ENCODE measurements at places on chromosomes 3 and 15. TPM values are rescaled to one million over a fixed set of nuclear protein-coding genes. Genes with fewer than 3 reads are reported as not detected.

DNA sequence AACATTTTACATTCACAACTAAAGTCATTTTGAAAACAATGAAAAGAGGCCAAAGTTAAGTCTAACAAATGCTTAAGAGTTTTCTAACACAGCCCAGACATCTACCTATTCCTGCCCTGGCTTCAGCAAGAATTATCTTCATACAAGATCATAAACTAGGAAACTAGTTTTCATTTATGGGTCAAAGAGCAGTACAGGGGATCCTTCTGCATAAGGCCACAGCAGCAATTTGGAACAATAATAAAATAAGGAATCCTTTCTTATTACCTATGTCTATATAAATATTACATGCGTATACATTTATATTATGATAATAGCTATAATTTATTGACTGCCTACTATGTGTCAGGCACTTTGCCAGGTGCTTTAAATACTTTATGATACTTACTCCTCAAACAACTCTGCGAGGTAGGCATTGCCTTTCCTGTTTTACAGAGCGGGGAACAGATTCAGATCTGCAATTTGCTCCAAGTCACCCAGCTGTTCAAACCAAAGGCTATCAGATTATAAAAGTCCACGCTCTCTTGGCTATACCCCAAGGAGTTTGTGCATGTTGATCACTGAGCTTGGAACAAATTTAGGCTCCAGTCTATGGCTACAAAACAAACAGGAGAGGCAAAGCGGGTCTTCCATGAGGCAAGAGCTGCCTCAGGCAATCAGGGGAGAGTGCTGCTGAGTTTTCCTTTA is 196.4 kb downstream of the RORA start:
- no peak overlapping the region for H3K27ac ChIP-seq
- H3K36me3 ChIP-seq = no peaks in the 10 kb centered on the region
- no peaks in the 10 kb centered on the region for H3K27me3 ChIP-seq
- no peak for DNase-seq
- H3K4me3 ChIP-seq = no peak overlapping the region

- DNase-seq = peak; percentile 67
- H3K4me3 ChIP-seq = no peak overlapping the region
- H3K27ac ChIP-seq = no peak overlapping the region
- H3K27me3 ChIP-seq = no peaks in the 10 kb centered on the region
Measured at GRCh38 chr3:49295489-49296058, 18.5 kb upstream of the C3orf62 start.

- H3K36me3 ChIP-seq = no peaks in the 10 kb centered on the region
- no peak overlapping the region for H3K4me3 ChIP-seq
- peak overlapping the region; percentile 77 for H3K27ac ChIP-seq
Measured at GRCh38 chr3:154971771-154972326, 108.3 kb upstream of the MME start.

- no peaks in the 10 kb centered on the region for H3K4me1 ChIP-seq
- DNase-seq = no peak
- no peaks in the 10 kb centered on the region for H3K36me3 ChIP-seq
- no peak overlapping the region for H3K4me3 ChIP-seq
Measured at GRCh38 chr3:106529738-106530137, 660.9 kb upstream of the CBLB start.

DNA sequence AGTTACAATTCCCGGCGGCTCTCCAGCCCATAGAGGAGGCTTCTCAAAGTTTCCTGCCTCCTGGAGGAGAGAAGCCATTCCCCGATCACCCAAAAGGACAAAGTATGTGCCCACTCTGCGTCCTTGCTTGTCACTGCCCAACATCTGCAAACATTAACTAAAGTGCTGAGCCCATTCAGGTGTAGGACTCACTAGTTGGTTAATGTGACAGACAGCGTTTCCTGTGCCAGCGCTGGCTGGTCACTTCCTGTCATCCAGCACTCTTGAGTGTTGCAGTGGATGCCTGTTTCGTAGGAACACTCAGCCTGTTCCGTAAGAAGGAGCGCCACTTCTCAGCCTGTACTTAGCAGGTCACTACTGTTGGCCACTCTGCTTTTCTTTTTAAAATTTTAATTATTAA is 100.3 kb downstream of the APBA2 start:
- H3K36me3 ChIP-seq = no peaks in the 10 kb centered on the region
- H3K4me1 ChIP-seq = peaks cover 32% of the 10 kb centered on the region
- no peak overlapping the region for H3K4me3 ChIP-seq
- no peak for DNase-seq
- no peaks in the 10 kb centered on the region for H3K27me3 ChIP-seq
- H3K27ac ChIP-seq = no peak overlapping the region

- no peak for DNase-seq
- no peak overlapping the region for H3K27ac ChIP-seq
- H3K36me3 ChIP-seq = peaks cover 20% of the 10 kb centered on the region
- no peaks in the 10 kb centered on the region for H3K4me1 ChIP-seq
- H3K4me3 ChIP-seq = no peak overlapping the region
Measured at GRCh38 chr15:85633859-85634258, 160.9 kb downstream of the KLHL25 start.

Gene ROPN1
- not detected for polyA plus RNA-seq

DNA sequence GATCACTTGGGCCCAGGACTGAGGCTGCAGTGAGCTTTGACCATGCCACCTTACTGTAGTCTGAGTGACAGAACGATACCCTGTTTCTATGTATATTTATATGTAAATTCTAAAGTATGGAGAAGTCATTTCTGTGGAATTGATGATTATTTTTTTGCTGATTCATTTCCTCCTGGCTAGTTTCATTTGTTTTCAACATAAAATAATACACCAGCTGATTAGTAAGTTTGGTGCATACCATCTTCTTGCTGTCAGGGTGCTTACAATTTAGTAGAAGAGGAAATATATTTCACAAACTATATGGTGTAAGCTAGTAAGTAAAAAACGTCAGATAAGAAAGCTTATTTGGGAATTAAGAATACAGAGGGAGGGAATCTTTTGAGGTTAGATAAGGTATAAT is 36.0 kb downstream of the SLC25A26 start:
- no peaks in the 10 kb centered on the region for H3K27me3 ChIP-seq
- no peak for DNase-seq
- H3K36me3 ChIP-seq = no peaks in the 10 kb centered on the region

DNA sequence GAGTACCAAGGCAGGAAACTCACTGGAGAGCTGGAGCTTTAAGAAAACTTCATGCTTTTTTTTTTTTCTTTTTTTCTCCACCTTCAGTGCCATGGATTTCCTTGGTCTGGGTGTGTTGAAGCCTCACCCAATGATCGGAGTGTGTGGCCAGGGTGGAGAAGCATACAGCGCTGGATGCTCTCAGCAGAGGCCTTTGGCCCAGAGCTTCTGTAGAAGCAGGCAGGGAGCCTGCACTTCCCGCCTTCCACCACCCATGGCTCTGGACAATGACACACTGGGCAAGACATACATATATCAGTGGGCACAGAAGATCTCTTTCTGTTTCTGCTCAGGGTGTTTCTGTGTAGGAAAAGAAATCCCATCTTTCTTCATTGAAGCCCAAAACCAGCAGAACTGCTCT is 55.8 kb upstream of the ACAD9 start:
- peaks cover 11% of the 10 kb centered on the region for H3K36me3 ChIP-seq
- no peaks in the 10 kb centered on the region for H3K4me1 ChIP-seq
- no peak for DNase-seq
- H3K27me3 ChIP-seq = no peaks in the 10 kb centered on the region
- H3K4me3 ChIP-seq = no peak overlapping the region

- no peaks in the 10 kb centered on the region for H3K36me3 ChIP-seq
- no peaks in the 10 kb centered on the region for H3K4me1 ChIP-seq
- no peak overlapping the region for H3K4me3 ChIP-seq
- no peak for DNase-seq
- H3K27me3 ChIP-seq = no peaks in the 10 kb centered on the region
Measured at GRCh38 chr3:181851063-181851462, 139.3 kb downstream of the SOX2 start.

DNA sequence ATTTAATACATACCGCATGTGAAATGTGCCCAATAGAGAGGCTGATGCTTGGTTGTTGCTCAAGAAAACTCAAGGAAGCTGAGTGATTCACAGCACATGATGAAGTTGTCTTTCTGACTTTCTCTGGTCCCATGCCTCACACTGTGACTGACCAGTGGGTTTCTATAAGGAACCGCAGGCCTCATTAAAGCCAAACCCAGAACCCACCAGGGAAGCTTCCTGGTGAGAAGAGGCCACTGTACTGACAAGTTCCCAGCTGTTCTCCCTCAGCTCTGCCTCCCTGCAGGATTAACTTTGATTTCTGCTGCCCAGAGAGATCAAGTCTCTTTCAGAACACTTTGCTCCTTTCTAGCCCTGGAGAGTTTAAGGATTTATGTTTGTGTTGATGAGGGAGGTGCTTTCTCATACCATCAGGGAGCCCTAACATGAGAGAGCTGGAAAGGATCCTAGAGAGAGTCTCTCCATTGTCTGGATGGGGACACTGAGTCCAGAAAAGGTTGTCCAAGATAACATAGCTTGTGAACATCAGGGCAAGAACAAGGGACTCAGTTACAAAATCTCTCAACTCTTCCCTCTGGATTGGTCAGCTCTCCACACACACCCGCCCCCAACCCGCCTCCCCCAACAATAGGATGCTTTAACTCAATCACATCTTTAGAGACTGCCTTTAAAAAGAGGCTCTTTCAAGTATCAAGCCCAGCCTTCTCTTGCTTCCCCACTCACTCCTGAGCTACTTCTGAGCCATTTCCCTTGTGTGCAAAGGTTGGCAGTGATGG is 303.2 kb upstream of the TLE3 start:
- H3K4me3 ChIP-seq = no peak overlapping the region
- DNase-seq = no peak
- no peaks in the 10 kb centered on the region for H3K36me3 ChIP-seq
- H3K4me1 ChIP-seq = peaks cover 11% of the 10 kb centered on the region
- no peak overlapping the region for H3K27ac ChIP-seq

Gene NR2E3
- 0.18 TPM for polyA plus RNA-seq

DNA sequence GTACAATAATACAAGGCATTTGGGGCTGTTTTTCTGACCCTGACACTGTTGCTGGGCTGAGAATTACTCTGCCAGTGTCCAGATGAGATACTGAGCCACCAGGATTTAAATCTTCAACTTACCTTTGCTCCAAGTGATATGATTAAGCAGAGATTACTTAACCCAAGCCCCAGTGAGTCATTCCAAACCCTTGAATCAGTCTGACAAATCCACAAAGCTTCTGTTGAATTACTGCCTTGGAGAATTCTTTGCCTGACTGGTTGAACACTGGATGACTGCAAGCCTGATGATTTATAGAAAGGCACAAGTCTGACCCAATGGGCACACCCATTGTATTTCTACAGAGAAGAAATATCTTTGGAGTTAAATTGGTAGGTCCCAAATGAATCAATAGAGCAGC is 88.2 kb upstream of the TSC22D2 start:
- no peaks in the 10 kb centered on the region for H3K36me3 ChIP-seq
- H3K4me1 ChIP-seq = no peaks in the 10 kb centered on the region
- no peak for DNase-seq
- no peak overlapping the region for H3K4me3 ChIP-seq
- H3K27ac ChIP-seq = peak overlapping the region; percentile 11

Gene SHQ1
- 11.7 TPM for polyA plus RNA-seq

GRCh38 chr15:58957101-58957973 is 23.9 kb upstream of the SLTM start:
- no peaks in the 10 kb centered on the region for H3K36me3 ChIP-seq
- no peak overlapping the region for H3K27ac ChIP-seq
- H3K27me3 ChIP-seq = no peaks in the 10 kb centered on the region
- no peak overlapping the region for H3K4me3 ChIP-seq

Measured in SK-N-SH (cell line).